Right renal cortex interstitium (tissue), 3 donors: ENCODE measurements at places on chromosomes 2 and 18. TPM values are rescaled to one million over a fixed set of nuclear protein-coding genes. Genes with fewer than 3 reads are reported as not detected.

GRCh38 chr18:22549260-22549937 is 131.7 kb upstream of the CTAGE1 start:
- DNase-seq: no peak

- no peak for DNase-seq
These were observed 36.5 kb upstream of the PTPN4 start for GRCh38 chr2:119723186-119723585.

GRCh38 chr2:16637304-16637703 is 28.3 kb downstream of the CYRIA start:
- no peak for DNase-seq

FLACC1 gene
- polyA plus RNA-seq: 2.3 TPM

GRCh38 chr18:54973046-54973445 is 13.8 kb upstream of the CCDC68 start:
- no peak for DNase-seq

CHPF gene
- 21.0 TPM for polyA plus RNA-seq

GRCh38 chr18:36718705-36719328 is 110.0 kb downstream of the TPGS2 start:
- DNase-seq: no peak

GRCh38 chr2:163723881-163724280 is 11.9 kb downstream of the FIGN start:
- DNase-seq: no peak

- no peak for DNase-seq
These were observed 480.4 kb upstream of the TRIB2 start for GRCh38 chr2:12236136-12236844.

STEAP3 gene
- polyA plus RNA-seq: 1.8 TPM

GRCh38 chr2:85853499-85854165 is 35.2 kb downstream of the ST3GAL5 start:
- DNase-seq: no peak

CTAGE1 gene
- not detected for polyA plus RNA-seq

GRCh38 chr2:27581417-27582128 is 1.3 kb upstream of the ZNF512 start:
- no peak for DNase-seq

- no peak for DNase-seq
These were observed 160.8 kb upstream of the HAAO start for GRCh38 chr2:42953216-42953615.

DNA sequence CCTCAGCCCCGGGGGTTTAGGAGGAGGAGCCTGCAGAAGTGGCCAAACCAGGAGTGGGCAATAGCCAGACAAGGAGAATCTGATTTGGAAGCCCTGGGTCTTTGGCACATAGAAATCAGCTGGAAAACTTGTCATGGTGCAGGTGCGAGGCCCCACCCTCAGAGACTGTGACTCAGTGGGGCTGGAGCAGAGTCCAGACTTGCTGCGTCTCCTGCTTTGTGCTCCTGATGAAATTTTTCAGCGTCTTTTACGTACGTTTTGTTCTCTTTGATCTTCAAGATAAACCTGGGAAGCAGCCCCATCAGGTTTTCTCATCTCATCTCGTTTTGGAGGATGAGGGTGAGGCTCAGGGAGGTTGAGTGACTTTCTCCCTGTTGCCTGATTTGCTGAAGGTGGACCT is 114.1 kb downstream of the CABLES1 start:
- DNase-seq: no peak

GRCh38 chr2:48183991-48184390 is 277.7 kb upstream of the FBXO11 start:
- DNase-seq: no peak

DNA sequence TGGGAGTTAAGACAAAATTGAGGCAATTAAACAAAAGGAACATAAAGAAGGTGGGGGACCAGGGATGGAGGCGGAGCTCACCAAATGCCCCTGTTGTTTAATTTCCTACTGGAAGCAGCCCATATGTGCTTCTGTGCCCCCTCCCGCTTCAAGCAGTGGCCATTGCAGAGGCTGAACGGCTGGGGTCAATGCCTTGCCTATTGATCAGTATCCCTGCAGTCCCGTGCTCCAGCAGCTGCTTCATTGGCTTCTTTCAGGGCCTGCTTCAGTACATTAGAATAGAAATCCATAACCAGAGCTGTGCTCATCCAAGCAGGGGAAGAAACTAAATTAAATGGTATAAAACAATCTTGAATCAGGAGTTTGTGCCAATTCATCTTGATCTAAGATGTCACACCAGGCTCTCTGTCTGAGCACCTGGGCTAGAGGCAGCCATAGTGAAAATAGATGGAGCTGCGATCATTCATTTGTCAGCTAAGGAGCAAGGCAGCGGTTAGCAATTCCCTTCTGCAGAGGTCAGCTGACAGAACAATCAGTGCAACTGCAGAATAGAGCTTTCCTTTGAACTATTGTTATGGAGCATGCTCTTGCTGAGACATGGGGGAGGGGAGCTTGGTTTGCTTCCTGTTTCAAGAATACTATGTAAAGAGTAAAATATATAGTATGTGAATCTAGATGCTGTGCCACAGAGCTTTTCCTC is 222.4 kb downstream of the WDR7 start:
- no peak for DNase-seq
